ENCODE measurements at places on chromosomes 3 and 15.

- DNase-seq, result no peak
These were observed 1.1 kb upstream of the PLCH1 start for GRCh38 chr3:155745795-155746550.

- DNase-seq, result peak; percentile 84
These were observed 940 bp downstream of the ARIH1 start for GRCh38 chr15:72474912-72475628.

DNA sequence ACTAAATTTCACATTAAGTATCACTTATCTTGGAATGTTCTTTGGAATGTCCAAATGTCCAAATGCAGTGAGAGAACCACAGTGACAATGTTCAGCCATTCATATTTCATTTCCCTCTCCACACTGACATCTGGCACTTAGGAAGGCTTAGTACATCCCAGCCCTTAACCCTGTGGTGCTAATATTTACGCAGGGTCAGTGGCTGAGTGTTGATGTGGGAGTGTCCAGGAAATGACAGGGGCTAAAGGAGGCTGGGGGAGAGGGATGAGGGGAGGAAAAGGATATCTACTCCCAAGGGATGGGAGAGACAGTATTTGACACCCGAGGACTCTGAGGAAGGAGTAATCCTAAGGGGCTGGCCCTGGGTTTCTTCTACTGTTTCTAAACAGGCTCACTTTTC, 14.1 kb upstream of the CCR4 start:
- no peak for DNase-seq

DNA sequence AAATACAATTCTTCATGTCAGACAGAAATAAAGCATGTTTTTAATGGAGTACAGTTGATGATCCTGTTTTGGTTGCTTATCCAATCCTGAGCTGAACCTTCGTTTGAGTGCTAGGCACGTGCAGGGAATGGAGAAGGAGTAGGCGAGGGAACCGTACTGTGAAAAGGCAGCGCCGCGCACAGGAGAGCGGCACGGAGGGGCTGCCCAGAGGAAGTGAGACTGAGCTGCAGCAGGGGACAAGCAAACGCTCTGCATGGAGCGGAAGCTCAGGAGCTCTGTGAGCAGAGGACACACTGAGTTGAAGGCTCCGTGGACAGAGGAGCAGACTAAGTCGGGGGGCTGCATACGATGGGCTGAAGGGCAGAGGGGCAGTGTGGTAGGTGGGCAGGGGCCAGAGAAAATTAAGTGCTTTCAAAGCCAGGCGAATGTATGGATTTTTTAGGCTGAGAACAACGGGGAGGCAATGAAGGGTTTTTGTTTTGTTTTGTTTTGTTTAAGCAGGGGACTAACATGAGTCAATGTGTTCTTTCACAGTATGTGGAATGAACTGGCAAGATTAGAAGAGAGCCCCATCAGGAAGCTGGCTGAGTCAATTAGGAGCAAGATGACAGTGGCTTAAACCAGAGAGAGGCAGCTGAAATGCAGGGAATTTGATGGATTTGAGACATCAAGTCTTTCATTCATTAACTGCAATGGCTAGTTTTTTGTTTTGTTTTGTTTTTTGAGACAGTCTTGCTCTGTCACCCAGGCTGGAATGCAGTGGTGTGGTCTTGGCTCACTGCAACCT, 23.8 kb upstream of the TM2D3 start:
- no peak for DNase-seq

DNA sequence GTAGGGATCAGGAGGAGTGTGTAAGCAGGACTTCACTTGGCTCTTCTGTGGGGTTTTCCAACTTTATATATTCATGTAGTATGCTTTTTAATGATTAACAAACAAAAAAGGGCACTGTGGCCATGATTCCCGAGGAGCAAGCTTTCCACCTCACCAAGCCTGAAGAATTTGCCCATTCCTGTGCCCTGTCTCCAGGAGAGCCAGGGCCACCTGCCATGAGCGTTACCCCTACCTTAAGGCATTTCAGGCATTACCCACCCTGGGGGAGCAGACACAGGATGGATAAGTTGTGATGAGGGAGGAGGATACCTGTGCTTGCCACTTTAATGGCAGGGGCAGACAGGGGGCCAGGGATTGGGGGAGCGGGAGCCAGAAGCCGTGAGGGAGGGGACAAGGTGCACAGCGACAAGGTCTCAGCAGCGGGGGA, 3.0 kb downstream of the TRPM1 start:
- no peak for DNase-seq

All from CD4-positive, alpha-beta T cell treated with Interleukin-17A for 1 hour (primary cell).